T-helper 17 cell (primary cell): ENCODE measurements at places on chromosomes 5 and 9.

DNA sequence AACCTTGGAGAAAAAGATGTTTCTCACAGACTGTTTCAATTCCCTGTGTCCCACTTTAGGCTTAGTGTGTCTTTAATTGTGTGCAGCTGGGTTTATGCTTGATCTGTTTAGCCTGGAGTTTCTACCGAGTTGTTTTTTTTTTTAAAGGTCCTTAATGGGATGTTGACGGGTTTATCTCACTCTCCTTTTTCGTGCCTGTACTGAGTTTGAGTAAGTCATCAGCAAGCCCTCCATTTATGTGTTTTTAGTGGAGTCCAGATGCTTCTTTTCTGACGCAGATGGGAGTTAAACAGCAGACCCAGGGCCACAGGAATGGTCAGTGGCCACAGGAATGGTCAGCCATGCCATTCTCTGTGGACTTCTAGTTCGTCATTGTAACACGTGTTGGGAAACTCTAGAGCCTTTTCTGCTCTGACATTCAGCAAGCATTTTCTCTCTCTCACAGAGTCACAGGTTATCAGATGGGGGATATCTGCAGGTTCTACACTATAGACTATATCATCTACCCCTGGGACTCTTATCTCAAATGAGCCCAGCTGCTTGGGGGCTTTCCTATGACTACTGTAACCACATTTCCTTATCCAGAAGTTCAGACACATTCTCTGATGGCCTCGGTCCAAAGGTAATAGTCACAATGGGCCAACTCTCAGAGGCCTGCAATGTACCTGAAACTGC, 190.5 kb downstream of the TTLL11 start:
- no peak for DNase-seq

DNA sequence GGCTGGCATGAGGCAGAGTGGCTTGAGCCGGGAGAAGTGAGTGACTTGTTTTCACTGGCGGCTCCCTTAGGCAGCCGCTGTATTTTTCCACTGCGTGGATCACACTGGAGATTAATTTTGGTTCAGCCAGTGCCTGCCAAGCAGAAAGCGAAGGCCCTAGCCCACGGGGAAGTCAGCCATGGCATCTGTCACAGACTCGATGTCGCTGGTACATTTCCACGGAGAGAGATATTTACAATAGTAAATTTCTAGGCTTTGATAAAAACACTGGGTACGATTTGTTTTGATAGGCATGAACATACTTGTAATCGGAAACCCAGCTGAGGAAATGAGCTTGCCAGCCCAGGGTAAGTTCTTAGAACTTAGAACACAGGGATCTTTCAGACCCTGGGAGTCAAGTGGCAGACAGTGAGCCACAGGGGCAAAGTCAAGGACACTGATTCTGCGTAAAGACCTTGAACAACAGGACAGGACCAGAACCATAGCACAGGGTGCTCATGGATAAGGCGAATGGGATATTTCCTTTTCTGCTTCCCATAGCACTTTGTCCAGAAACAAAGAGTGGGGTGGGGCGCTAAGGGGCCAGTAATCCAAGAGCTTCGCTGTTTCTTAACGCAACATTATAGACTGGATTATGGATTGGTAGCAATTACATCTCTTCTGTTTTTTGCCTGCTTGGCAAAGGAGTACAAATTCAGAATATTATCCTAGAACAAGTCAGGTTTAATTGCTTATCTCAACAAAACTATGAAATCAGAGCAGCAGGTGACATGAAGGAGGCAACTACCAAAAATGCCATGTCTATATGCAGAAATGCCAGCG, 4.5 kb downstream of the DUSP1 start:
- DNase-seq = no peak

DNA sequence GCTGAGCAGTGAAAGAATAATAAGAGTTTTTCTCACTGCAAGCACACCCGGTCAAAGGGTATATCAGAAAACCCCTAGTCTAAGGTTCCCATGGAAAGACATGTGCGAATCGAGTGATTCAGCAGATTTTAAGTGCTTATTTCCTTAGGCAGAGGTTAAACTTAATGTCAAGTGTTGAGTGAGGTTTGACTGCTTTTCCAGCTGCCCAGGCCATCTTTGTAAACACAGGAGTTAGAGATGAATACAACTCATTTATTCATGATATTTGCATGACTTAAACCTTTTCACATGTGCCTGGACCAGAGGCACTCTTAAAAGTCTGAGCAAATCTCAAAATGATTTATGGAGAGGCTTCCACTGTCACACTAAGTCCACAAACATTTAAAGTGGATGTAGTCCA, 137.8 kb upstream of the RGMB start:
- DNase-seq = no peak

GRCh38 chr5:167271511-167271910, 1019.9 kb upstream of the WWC1 start:
- no peak for DNase-seq

DNA sequence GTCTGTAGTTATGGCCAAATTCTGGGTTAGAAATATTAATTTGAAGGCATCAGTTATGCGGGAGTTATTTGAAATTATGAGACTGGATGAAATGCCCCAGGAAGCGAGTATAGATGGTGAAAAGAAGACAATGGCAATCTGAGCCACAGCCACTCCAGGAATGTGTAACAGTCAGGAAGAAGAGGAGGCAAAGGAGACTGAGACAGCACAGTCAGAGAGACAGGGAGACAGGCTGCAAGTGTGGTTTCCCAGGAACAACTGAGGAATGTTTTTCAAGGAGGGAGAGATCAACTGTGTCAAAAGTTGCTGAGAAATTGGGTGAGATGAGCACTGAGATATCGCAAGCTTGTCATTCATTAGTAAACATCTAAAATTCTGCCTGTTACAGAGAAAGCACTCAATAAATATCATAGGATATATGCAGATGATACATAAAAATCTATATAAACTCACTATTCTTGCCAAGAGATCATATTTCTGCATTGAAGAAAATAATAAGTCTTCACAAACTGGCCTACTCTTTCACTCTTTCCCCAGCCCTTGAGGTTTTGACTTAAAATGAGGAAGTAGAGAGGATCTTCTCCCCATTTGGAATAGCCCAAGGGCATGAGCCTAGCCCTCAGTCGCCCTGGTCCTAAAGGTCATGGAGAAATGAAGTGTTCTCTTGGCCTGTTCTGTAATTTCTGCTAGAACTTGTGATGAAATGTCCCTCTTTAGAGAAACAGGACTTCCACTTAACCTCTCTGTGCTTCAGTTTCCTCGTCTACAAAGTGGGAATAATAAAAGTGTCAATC, 48.5 kb upstream of the RLN1 start:
- DNase-seq = no peak

GRCh38 chr9:112078432-112078831, 96.7 kb downstream of the SUSD1 start:
- no peak for DNase-seq

GRCh38 chr5:36009698-36010097, 18.5 kb upstream of the UGT3A1 start:
- DNase-seq = no peak

DNA sequence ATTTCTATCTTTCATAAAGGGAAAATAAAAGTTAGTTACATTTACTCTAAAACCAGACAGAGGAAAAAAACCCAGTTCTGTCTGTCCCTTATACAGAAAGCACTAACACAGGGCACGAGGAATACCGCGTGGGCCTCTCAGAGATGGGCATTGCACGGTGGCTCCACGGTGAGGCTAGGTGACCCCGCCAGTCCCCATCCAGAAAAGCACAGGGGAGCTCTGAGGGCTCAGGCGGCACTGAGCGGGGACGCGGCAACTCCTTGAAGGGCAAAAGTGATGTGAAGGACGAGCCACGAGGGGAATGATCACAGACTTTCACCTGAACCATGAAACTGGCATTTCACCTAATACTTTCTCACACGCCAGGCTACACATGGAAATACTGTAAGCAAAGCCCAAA, 35.7 kb upstream of the FBXW11 start:
- DNase-seq = no peak

GRCh38 chr5:33734537-33734936, 157.3 kb downstream of the ADAMTS12 start:
- no peak for DNase-seq

GRCh38 chr9:116580853-116581252, 106.3 kb upstream of the TRIM32 start:
- no peak for DNase-seq

GRCh38 chr5:113510836-113511451, 2.5 kb upstream of the YTHDC2 start:
- no peak for DNase-seq

GRCh38 chr5:170475294-170476000, 28.4 kb upstream of the KCNIP1 start:
- DNase-seq = no peak

- DNase-seq = no peak
Measured at GRCh38 chr5:181100121-181100875, 30.7 kb downstream of the OR2V1 start.
